T-cell (primary cell): ENCODE measurements at places on chromosomes 16 and 17.

GRCh38 chr16:52496051-52496876, 50.7 kb downstream of the TOX3 start:
- DNase-seq: no peak

DNA sequence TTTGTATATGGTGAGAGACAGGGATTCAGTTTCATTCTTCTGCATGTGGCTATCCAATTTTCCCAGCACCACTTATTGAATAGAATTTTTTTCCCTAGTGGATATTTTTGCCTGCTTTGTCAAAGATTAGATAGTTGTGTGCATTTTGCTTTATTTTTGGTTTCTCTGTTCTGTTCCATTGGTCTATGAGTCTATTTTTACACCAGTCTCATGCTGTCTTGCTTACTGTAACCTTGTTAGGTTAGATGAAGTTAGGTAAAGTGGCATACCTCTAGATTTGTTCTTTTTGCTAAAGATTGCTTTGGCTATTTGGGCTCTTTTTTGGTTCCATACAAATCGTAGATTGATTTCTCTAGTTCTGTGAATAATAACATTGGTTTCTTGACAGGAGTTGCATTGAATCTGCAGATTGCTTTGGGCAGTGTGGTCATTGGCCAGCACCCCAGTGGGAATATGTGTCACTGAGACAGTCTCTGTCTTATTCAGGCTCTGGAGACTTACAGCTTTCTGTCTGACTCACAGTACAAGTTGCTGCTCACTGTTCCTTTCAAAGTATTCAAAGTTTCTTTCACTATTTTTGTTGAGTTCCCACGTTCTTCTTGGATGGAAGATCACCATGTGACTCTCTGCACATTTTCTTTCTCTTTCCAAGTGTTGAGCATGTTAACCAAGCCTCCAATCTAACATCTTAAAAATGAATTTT, 709.1 kb downstream of the CDH11 start:
- DNase-seq: no peak

DNA sequence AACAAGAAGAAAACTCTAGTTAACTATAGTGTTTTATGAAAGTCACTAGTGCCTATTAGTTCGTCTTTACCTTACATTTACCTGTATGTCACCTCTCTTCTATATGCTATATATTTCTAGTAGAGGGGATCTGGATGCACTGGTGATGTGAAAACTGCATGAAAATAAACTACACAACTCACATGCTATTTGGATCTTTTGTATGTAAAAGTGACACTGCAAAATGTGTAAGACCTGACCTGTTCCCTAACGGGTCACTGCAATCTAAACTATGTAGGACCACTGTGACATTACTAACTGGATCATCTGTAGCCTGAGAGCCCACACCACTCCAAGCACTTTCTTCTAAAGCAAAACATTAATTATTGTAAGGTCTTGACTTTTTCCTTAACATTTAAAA, 1.7 kb downstream of the BLMH start:
- no peak for DNase-seq

DNA sequence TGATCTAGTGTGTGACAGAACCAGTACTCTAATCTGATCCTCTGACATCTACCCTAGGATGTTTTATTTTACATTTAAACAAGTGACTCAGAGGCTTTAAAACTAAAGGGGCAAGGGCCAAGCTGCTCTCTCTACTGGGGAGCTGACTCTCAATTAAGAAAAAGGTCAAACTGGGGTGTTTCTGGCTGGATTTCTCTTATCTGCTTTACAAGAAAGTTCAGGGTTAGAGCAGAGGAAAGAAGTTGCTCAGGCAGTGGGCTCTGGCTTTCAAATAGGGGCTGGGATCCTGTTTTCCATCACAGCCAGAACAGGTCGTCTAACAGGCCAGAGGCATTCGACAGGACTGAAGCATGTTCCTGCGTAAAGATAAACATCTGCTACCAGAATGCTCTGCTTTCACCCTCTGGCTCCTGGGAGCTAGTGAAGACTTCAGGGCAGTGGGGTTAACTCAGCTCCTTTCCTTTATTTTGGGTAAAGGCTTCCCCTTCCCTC, 8.5 kb downstream of the MMP28 start:
- DNase-seq: no peak

GRCh38 chr16:30780549-30780948, 6.5 kb downstream of the ZNF629 start:
- no peak for DNase-seq

DNA sequence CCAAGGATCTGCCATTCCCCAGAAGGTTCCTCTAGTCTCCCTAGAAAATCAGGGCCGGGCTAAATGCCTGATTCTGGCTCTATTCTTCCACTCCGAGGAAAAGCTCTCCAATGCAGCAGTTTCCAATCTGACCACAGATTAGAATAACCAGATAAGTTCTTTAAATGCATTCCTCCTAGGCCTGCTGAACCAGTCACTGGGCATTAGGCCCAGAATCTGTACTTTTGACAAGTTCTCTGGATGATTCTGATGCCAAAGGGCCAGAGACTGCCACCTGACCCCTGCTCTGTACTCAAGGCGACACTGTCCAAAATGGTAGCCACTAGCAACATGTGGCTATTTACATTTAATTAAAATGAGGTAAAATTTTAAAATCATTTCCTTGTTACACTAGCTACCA, 22.3 kb downstream of the MAP3K14 start:
- DNase-seq: no peak

GRCh38 chr17:64442541-64442971, 6.4 kb upstream of the MILR1 start:
- DNase-seq: no peak

DNA sequence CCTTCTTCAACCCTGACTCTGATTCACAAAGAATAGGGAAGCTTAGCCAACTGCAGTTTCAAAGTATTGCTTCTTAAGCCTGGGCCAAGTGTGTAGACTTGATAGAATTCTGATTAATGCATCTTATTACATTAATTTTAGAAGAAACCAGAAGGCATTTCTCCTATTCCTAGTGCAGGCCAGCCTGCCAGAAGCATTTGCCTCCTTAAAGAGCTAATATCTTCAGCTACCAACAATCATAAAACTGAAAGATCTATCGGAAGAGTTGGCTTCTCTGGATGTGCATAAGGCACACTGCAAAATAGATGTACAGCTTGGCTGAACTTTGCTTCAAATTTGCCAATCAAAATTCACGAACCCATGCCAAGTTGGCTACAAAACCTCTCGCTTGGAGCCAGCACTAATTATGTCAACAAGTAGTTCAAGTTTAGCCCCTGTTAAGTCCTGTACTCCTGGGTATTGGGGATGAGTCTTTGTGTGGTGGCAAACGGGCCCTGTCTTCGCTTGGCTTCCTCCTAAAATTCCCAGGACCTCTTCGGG, 717.8 kb downstream of the WWOX start:
- DNase-seq: no peak

DNA sequence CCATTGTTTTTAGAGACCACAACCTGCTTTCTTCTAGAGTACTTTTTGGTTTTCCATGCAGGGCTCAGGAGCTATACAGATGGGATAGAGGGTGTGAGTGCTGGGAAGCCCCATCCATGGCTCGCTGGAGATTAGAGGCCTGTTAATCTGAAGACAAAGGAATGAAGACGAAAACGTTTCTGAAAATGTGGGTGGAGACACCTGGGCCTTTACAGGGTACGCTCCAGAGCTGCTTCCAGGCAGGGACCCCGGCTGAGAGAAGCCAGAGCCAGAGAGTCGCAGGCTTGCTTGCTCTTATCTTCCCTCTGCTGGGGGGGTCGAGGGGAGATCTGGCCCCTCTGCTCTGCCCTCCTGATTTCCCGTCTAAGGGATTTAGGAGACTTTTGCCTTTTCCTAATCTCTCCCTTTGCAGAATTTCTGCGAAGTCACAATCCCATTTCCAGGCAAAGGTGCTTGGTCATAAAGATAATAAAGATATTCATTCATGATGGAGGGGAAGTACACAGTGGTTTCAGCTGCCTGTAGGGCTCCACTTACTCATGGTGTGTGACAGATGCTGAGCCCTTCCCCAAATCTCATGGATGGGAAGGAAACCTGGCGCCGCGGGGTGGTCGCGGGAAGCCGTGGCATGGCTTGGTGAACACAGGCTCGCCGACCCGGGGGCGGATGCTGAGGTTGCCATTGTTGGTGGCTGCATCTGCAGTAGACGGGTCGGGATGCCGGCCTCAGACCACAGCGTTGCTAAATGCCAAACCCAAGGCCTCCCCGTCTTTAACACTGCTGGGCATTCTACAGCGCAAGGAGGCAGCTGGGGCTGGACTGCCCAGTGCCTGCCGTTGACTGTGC, 4.8 kb upstream of the SOCS3 start:
- no peak for DNase-seq

- no peak for DNase-seq
These were observed 23.6 kb downstream of the SDR42E1 start for GRCh38 chr16:81987706-81988105.

GRCh38 chr16:47928008-47928407, 227.8 kb downstream of the ABCC12 start:
- DNase-seq: no peak

GRCh38 chr17:66414561-66415175, 112.3 kb downstream of the PRKCA start:
- DNase-seq: no peak

- no peak for DNase-seq
These were observed 199.0 kb downstream of the ENGASE start for GRCh38 chr17:79273660-79274059.

DNA sequence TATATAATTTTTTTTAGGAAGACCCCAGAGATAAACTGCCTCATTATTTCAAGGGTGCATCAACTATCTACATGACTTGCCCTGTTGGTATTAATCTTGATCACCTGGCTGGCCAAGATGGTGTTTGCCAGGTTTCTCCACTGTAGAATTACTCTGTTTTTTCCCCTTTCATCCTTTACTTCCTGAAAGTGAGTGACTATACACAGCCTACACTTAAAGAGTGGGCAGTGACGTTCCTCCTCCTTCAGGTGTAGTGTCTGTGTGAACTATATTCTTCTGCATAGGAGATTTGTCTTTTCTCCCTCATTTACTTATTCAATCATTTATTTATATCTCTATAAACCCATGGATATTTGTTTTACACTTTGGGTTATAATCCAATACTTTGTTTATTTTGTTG, 246.7 kb downstream of the IRF8 start:
- DNase-seq: no peak

DNA sequence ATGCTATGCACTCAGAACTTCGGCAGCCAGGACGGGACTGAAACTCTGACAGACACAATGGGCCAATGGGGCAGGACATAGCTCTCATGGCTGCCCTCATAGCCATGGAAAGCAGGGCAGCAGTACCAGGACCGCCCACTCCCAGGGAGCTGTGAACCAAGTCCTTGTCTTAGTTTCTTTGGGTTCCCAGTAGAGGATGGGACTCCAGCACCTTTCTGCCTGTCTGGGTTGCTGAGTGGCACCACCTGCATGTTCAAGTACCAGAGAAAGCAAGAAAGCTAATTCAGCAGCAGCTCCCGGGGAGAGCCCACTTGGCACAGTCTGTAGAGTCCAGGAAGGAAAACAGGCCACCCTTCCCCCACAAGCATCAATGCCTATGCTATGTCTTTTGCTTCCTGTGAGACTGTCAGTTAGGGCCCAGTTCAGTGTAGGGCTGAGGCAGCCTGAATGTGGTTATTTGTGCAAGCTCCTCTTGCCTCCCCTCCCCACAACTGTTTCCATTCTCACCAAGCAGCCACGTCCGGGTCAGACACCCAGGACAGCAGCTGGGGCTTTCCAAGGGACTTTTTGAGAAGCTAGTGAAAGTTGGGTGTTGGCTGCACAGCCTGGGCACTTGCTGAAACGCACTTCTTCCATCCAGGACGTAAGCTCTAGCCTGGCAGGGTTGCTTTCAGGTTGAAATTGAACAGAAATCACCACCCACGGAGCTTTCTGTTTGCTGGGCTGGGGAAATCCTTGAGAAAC, 7.8 kb downstream of the SUPT4H1 start:
- DNase-seq: peak; percentile 89

- no peak for DNase-seq
These were observed 189.4 kb upstream of the CDH8 start for GRCh38 chr16:62225675-62226074.

DNA sequence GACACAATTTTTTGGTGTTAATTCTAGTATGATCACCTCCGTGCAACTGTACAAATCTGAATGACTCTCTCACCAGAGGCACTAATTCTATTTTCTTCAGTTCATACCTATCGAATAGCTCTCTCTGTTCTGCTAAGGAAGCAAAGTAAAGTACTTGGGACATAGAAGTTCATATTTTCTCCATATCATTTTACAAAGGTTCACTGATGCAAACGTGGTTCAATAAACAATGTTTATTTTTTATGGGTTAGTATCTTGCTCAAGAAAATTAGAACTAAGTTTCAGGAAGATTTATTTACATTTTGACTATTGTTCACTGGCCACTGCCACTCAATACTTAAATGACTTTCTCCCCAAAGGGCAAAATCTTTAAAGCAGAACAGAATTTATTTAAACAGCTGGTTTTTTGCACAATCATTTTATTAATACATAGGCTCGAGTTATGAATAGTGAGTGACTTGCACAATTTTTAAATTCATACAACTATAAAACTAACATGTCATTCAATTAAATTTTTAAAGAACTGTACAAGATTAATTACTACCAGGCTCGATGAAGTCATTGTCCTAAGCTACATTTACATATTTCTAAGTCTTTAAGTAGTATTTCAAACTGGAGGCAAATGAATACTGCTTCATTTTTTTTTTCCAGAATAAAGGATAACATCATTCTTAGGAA, 255.8 kb downstream of the C16orf95 start:
- no peak for DNase-seq

DNA sequence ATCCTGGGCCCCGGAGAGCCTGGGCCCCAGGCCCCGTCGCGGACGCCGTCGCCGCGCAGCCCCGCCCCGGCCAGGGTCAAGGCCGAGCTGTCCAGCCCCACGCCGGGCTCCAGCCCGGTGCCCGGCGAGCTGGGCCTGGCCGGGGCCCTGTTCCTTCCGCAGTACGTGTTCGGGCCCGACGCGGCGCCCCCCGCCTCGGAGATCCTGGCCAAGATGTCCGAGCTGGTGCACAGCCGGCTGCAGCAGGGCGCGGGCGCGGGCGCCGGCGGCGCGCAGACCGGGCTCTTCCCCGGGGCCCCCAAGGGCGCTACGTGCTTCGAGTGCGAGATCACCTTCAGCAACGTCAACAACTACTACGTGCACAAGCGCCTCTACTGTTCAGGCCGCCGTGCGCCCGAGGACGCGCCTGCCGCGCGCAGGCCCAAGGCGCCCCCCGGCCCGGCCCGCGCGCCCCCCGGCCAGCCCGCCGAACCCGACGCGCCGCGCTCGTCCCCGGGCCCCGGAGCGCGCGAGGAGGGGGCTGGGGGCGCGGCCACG, 36.8 kb upstream of the ZC3H18 start:
- no peak for DNase-seq

GRCh38 chr17:81086789-81087551, 52.0 kb downstream of the BAIAP2 start:
- DNase-seq: no peak

- DNase-seq: no peak
These were observed 3.8 kb downstream of the NKIRAS2 start for GRCh38 chr17:42023524-42024349.

GRCh38 chr16:57533431-57534336, 2.7 kb downstream of the CCDC102A start:
- DNase-seq: no peak
